Amniotic stem cell (primary cell): ENCODE measurements at places on chromosomes 1 and 21.

DNA sequence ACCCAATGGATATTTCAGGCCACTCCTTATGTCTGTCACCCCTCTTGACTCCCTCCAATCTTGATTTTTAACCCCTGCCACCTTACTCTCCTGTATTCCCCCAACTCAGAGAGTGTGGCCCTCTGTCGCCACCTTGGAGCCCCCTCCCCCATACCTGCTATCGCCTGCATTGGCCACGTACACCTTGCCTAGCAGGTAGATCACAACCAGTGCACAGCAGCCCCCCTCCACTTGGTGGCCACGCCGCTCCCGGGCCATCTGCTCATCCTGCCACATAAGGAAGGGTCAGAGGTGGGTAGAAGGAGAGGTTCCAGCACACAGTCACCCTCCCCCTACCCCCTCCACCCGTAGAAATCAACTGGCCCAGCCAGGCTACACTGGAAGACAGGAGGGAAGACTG, 2.9 kb downstream of the PPM1J start:
- no peak for DNase-seq

DNA sequence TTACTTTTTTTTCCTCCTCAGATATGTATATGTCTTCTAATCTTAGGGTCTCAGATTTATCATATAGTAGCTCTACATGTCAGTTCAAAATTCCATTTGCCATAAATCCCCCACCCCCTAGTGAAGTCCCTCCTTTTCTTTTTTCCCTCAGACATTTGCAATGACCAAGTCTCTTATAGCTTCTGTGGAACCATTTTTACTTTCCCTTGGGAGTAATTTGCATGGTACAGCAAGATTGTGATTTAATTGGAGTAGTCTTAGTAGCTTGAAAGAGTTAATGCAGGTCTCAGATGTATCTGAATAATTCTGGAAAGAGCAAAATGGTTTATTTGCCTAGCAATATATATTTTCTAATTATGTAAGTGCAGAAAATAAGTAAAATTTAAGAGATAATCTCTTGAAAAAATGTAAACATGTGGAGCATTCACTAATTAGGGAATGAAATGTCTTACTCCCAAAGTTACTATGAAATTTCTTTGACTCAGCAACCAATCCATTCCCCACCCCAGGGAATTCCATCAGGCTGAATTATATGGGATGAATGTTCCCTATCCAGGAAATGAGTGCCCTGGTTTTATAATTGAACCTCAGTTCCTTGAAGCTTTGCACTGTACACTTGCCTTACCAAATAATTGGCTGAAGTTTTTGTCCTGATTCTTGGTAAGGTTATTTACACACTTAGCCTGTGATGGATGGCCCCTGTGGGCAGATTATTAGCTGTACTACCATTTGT, 267.0 kb downstream of the DNM3 start:
- DNase-seq: no peak

DNA sequence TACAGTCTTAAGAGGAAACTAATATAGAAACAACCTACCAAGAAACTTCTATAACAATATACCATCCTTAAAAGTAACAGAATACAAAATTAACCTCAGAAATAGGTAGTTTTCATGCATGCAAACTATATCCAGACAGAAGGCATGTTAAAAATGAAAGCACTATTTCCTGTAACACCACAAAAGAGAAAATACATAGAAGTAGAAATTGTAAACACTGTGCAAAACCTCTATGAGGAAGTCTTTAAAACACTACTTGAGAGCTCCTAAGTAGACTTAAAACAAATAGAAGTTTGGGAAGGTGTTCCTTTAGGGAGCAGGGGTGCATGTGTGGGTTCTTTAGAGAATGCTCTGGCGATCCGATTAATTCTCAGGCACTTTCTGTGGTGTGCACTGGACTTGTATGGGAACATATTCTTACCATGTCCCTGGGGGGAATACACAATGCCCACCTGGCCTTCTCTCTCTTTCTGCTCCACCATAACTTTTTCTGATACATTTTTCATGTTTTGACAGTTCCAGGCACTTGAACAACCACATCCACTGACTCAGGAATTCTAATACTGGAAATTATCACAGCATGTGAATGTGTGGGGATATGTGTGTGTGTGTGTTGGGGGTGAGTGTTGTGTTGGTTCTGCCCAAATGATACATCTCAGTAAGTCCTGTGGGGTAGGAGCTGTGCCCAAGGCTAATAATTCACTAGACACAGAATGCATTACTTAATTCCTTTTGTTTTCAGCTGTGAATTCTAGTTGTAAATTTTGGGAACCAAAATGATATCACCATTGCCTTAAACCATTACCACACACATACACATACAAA, 866.3 kb upstream of the B3GALT2 start:
- DNase-seq: no peak

DNA sequence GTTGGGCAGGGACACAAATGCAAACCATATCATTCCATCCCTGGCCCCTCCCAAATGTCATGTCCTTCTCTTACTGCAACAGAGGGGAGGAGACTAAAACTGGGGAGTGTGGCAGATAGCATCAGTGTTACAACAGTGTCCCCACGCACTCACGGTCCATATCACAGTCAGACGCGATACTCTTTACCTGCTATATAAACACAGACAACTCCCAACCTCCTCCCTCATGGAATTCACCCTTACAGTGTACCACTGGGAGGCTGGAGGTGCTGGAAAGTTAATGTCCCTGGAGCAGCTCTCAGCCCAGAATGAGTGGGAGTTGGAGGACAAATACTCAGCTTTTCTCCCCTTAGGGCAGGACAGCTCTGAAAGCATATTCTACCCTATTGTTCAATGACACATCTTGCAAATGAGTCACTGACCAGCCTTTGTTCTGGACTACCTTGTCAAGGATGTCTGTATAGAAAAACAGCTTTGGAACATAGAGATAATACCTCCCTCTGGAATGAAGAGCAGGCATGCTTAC, 445.9 kb downstream of the SETD4 start:
- DNase-seq: no peak

DNA sequence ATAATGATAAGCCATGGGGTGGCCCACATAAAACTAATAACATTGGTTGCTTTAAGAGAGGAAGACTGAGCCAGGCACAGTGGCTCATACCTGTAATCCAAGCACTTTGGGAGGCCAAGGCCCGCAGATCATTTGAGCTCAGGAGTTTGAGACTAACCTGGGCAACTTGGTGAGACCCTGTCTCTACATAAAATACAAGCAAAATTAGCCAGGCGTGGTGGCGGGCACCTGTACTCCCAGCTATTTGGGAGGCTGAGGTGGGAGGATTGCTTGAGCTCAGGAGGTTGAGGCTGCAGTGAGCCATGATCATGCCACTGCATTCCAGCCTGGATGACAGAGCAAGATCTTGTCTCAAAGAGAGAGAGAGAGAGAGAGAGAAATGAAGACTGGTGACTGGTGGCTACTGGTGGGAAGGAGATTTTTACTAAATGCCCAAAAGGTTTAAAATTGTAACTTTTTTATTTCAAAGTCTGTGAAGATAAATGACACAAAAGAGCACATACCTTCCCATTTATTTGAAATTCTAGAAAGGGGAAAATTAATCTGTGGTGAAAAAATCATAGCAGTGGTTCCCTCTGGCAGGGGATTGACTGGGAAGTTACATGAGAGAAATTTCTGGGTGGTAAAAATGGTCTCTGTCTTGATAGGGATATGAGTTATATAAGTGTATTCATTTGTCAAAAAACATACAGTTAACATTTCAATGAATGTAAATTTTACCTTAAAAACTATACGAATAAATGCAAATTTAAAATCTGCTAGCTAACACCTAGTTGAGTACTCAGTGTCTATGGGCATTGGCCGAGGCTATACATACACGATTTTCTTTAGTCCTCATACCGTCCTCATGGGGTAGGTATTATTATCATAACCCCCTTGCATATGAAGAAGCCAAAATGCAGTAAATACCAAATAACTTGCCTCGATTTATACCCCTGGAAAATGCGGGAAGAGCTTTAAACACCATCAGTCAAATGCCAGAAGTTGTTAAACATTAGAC, 2.2 kb upstream of the NBPF1 start:
- DNase-seq: no peak

DNA sequence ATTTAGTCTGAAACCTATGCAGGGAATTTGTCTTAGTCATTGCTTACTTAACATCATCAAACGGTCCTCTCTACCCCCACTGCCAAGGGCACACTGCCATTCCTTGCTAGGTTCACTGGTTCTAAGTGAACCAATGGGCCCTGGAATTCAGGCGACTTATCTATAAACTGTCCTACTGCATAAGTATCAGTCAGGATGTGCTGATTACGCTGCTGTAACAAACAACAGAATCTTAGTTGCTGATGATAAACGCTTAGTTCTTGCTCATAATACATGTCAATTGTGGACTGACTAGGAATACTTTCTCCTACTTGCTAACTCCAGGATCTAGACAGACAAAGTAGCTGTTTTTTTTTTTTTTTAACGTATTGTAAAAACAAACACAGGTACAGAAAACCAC, 136.1 kb downstream of the PRDM2 start:
- no peak for DNase-seq

- no peak for DNase-seq
Observed at GRCh38 chr1:213623064-213623581, 364.6 kb upstream of the PROX1 start.

GRCh38 chr1:242412921-242413320, 111.6 kb downstream of the PLD5 start:
- no peak for DNase-seq

DNA sequence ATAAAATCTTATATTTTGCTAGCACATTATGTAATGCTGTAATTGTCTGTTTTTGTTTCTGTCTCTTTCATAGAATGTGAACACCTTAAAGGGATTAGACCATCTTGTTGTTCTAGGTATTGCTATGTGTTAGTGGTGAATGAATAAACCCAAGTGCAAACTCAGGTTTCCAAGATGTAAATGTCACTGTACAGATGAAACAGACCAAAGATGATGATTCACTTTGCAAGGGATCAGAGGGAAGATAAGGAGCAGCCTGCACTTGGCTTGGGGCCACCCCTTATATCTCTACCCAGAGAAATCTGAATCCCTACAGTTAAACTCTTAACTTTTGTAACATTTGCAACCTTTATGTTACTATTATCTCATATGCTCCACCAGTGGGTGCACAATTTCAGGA, 25.4 kb downstream of the UROD start:
- DNase-seq: no peak

GRCh38 chr21:18743531-18743930, 339.9 kb upstream of the TMPRSS15 start:
- DNase-seq: no peak

- DNase-seq: no peak
Observed at GRCh38 chr1:21396516-21396915, 43.4 kb upstream of the NBPF3 start.

GRCh38 chr1:99784809-99785255, 18.4 kb upstream of the FRRS1 start:
- DNase-seq: no peak

DNA sequence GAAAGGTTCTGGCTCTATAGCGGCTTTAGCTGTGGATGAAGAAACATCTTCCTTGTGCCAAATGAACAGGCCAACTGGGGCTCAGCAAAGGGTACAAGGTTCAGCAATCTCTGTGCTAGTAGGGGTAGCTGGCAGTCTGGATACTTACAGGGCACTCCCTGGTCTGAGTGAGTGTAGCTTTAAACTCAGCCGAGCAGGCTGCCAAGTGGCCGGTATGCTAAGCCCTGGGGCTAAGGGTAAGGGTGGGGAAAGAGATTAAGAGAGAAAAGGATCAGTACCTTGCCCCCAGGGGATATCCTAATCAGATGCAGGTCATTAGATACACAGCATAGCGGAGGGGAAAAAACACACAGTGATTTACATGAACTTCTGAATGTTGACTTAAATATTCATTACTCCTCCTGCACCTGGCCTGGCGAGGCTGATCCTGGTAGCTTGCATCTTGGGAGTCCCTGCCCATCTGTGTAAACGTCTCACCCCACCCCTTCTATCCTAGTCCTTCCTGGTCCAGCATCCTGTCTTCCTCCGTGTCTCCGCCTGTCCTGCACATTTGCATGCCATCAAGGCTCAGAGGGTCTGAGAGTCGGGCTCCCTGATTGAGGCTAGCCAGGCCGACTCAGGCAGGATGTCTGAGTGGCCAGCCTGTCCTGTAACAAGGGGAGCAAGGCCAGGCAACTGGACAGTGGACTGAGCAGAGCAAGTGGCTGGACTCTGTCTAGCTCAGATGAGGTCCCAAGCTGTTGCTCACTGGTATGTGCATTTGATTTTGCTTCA, 39.5 kb upstream of the CNTN2 start:
- DNase-seq: no peak

DNA sequence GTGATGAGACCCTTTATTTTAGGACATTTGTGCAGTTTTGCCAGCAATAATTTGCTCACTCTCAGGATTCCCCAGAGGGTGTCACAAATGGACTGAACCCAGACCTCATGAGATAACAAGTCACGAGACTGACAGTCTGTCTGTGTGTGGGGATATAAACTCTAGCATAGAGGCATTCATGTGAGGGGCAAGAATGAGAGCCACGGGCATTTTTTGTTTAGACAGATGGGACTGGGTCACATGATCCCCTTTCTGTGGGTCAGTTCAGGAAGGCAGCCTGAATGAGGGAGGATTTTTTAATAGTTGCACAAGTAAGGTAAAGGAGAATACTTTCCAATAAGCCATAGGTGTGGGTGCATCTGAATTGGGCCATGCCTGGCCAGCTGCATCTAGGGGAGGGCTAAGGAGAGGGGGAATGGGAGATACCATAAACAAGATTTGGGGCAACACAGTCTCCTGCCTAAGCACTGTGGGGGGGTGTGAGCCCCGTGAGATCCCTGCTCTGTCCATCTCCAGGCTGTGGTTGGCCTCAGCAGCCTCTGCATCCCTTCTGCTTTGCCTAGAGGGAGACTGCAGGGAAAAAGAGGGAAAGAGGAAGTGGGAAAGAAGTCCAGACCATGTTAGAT, 66.6 kb downstream of the NAV1 start:
- DNase-seq: no peak

DNA sequence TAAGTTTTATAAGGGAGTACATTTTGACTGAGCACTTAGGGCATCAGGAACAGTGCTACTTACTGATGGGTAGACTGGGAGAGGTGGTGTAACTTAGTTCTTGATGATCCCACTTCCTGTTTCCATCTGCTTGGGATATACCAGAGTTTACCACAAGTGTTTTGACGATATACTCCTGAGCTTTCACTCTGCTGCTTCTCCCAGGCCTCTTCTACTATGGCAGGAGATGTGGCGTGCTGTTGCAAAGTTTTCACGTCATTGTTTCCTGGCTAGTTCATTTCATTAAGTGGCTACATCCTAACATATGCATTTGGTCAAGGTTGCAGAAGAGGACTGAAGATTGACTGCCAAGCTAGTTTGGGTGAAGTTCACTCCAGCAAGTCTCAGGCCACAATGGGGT, 41.3 kb upstream of the LAMC2 start:
- no peak for DNase-seq
